ENCODE measurements at places on chromosomes 2 and 18. TPM values are rescaled to one million over a fixed set of nuclear protein-coding genes. Genes with fewer than 3 reads are reported as not detected.
A peak's percentile ranks its signal among the peaks of the same experiment; 100 is the strongest.

CRIM1 gene
- 39.2 TPM for total RNA-seq

NAB1 gene
- 31.3 TPM for total RNA-seq

CNGA3 gene
- total RNA-seq = not detected

DLX1 gene
- not detected for total RNA-seq

PLCD4 gene
- 0.30 TPM for total RNA-seq

RTKN gene
- total RNA-seq = 17.3 TPM

ZNF396 gene
- total RNA-seq = 2.2 TPM

HRH4 gene
- 0.24 TPM for total RNA-seq

GRCh38 chr2:217466805-217467204 is 536.0 kb downstream of the TNS1 start:
- no peak for DNase-seq

DNA sequence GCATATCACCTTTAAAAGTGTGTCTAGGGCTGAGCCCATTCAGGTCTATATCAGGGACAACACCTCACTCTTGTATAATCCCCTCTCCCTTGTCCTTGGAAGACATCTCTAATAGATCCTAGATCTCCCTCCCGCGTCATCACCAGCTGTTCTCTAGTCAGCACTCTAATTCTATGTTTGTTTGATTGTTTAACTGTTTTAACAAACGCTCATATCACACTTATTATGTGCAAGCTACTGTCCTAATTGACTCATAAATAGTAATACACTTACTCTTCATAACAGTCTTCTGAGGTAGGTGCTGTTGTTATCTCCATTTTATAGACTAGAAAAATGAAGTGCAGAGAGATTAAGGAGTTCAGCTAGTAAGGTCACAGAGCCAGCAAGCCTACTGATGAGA is 1.6 kb upstream of the ERMN start:
- DNase-seq = no peak

- DNase-seq = no peak
These were observed 38.6 kb downstream of the ALPK2 start for GRCh38 chr18:58590254-58590653.

DNA sequence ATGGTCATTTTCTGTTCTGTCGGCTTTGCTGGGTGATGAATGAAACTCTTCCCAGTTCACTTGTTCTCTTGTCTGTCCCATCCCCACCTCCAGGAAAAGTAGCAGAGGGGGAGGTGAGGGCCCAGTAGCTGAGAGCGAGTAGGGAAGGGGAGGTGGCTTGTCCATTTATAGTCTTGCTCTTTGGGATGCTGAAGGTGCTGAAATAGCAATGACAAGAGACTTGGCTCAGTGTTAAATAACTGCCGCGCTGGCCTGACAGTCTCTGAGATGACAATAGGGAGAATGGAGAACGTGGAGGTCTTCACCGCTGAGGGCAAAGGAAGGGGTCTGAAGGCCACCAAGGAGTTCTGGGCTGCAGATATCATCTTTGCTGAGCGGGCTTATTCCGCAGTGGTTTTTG is at the start of gene SMYD1:
Gene SMYD1, plus strand, starts transcription at position 228 of the 400 bp plus-strand sequence. Its CDS starts 40 bp downstream, at position 268.
- DNase-seq = peak; percentile 69

DNA sequence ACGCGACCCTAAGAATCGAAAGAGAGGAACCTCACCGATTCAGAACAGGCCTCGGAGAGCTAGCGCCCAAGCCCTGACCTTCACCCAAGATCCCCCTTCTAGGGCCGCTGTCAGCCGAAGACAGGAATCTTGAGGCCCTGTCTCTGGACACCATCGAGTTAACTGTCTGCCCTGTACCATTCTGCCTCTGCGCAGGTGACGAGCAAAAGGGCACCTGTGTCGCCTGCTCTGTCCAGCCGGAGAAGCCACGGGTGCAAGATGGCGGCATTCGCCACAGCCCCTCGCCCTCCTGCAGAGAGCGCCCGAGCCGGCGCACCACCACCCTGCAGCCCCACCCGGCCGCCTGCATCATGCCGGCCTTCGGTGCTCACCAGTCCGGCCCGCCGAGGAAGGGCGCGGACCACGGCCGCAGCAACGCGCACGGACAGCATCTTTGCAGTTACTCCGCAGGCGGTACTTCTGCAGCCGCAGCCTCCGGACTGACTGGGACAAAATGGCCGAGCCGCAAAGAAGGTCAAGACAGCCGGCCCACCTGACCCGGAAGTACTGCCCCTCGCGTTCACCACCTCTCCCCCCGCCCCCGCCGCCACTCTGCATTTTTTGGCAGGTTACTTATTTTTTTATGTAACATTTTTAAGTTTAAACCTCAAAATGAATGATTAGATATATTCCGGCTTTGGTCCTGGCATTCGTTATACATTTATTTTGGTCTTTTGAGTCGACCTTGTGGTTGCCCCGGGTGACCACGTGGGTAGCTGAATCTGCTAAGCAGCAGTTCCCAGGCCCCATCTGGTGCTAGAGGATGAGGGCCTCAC is at the start of gene ATP5F1A:
Gene ATP5F1A, minus strand, starts transcription at position 496 of the 815 bp plus-strand sequence. Its CDS starts 65 bp downstream, at position 431.
- peak; percentile 89 for DNase-seq

DNA sequence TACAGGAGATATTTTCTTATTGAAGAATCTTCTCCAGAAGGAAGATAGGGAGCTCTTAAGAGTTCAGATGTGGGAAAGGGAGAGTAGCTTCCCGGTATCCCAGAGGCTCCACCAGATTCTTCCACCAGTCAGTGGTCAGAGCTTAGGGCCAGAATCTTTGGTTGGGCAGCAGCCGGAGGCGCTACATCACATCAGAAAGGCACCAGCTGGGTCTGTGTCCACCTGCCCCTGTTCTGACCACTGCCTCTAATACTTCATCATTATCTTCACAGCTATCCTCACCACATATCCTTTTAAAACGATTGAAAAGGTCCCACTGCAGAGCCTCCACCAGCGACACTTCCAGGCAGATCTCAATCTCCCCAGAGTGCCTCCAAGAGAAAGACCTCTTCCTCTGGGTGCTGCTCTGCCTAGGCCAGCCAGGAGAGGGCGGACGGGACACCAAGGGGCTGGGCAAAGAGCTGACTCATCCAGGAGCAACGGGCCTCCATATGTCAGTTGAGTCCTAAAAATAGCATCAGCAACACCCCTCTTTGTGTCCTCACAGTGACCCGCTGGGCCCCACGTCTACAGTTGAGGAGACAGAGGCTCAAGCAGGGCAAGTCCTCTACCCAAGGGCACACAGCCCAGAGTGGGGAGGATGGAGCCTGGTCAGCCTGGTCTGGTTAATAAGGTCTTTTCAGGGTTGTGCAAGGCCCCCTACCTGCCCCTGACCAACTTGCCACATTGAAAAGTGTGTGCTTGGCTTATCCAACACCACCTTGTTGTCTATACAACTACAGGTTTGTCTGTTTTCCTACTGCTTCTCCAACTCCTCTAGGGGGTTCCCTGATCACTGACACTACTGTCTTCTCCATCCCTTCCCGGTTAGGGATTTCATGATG is 81.2 kb downstream of the ADD2 start:
- DNase-seq = peak; percentile 27

DNA sequence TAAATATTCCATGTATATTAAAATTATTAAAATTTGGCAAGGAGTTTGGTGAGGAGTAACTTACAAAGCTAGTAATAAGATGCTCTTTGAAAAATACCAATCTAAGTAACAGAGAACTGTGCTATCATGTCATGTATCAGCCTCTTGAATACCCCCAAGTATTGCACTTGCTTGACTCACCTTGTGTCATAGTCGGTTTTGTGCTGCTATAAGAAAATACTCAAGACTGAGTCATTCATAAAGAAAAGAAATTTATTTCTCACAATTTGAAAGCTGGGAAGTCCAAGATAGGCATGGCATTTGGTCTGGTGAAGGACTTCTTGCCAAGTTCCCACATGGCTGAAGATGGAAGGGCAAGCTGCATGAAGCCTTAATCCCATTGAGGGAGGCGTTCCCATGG is 179.2 kb downstream of the MEMO1 start:
- no peak for DNase-seq
